MV-4-11 (cell line): ENCODE measurements at places on chromosomes 2 and 18.

DNA sequence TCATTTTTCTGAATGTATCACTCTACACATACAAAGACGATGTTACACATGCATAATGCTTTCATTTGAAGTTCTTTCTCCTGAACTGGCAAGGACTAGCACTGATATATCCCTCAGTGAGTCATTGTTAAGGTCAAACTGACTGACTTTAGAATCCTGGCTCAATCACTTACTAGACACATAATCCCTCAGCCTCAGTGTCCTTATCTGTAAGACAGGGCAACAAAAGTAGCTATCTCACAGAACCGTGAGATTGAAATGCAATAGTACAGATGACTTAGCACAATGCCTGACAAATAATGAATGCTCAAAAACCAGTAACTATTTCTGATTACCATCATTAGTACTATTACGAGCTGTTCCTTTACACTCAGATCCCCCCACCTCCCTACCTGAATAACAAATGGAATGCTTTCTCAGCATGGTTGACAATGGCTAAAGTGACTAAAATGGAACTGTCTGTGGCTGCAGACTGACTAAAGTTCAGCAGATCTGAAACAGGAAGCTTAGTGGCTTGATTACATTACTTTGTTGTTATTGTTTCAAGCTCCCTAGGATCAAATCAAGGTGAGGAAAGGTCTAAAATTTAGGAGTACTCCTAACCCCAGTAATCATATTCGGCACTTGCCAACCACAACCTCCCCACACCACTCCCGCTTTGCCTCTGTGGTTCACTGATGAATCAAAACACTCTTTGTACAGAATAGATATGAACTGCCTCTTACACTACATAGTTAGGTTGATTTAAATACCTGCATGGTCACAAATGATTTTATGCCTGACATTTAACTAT is 35.8 kb upstream of the CACNB4 start:
- peak; percentile 32 for DNase-seq

DNA sequence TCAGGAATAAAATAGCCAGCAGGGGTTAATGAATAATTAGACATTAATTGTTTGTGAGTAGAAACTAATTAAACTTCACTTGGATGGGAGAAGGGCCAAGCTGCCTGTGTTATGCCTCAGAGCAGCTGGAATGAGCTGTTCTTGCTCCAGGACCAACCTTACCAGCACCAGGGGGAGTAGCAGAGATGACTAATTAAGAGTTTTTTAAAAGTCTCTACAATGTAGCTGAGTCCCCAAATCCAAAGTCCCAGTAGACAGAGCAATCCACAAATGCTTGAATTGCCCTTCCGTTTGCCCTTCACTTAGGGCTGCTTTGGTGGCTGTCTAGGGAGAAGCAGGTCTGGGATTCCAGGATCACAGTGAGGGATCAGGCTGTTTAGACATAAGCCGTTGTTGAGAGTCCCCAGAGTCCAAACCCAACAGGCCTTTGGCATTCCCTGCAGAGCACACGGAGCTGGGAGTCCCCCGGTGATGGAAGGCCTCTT is 59.4 kb downstream of the RHOB start:
- no peak for DNase-seq

DNA sequence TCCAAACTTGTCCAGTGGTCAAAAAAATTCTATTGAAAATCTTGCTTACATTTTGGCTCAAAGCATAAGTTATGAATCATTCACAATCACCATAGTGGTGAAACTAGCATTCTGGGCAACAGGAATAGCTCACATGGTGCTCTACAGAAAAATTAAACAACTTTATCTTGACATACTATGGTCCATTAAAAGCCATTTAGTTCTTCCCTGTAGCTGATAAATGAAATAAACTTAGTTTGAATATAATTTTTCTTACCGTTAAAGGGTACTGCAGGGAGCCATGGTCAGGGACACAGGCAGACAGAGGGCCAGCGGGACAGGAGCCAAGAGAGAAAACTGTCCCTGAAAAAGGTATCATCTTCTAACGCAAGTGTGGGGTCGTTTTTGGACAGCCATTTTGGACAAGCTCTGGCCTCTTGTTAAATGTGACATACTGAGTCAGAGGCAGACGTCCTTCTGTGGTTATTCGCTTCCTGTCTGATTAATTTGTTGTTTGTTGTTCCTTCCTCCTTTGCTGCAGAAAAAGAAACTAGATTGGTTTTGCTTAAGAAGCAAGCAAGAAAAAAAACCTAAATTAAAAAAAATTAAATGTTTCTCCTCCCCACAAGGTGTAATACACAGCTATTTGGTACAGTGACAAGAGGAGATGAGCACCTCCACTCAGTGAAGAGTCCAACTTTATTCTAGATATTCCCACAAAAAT is at the start of gene WIPF1:
TSS of gene WIPF1 (minus strand) at position 460 of the 703 bp plus-strand sequence. CDS start 12,231 bp downstream, outside the sequence.
- DNase-seq = peak; percentile 90

DNA sequence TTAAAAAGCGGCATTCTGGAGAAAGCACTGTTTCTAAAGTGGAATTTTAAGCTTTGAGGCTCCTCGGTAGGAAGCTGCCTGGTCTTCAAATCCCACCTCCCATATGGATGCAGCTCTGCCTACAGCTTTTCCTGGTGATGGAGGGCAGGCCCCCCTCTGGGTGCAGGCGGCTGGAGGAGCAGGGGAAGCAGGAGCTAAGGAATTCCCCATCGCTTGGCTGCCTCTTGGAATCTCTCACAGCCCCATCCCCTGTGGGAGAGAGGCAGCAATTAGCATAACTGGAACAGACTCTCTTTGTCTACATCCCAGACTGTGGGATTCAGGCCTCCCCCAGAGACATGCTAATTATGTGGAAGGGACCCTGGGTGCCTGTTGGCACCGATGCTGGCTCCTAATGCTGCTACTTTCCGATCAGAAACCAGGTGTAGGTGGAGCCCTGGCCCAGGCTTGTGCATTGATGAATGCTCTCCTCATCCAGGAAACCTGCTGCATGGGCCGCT is 51.3 kb downstream of the LIPG start:
- DNase-seq = no peak

- DNase-seq = no peak
Observed at GRCh38 chr2:172109988-172110811, 7.5 kb upstream of the DLX2 start.

DNA sequence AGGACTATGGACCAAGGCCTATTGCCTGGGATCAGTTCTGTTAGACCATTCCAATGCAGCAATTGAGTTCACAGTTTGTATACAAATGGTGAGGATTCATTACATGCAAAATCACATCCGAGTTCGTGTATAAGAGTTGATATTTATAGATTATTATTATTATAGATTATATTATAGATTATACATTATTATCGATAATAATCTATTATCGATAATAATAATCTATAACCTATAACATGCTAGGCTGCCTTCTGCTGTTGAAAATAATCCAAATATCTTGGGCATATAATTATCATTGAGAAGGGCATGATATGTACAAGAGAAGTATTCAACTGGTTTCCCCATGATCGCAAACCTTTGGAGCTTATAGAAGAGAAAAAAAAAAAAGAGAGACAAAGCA is 135.7 kb downstream of the DPP4 start:
- DNase-seq = no peak

GRCh38 chr2:169946092-169946491 is 118.8 kb downstream of the UBR3 start:
- no peak for DNase-seq

- DNase-seq = no peak
Observed at GRCh38 chr2:30354621-30355020, 92.4 kb upstream of the LCLAT1 start.

- no peak for DNase-seq
Observed at GRCh38 chr2:229870903-229871656, 50.7 kb downstream of the TRIP12 start.

GRCh38 chr2:237242091-237242536 is 156.4 kb downstream of the COPS8 start:
- DNase-seq = no peak

GRCh38 chr2:175097297-175097696 is 70.7 kb downstream of the ATF2 start:
- no peak for DNase-seq

- DNase-seq = no peak
Observed at GRCh38 chr2:49714454-49714853, 560.1 kb upstream of the FSHR start.

DNA sequence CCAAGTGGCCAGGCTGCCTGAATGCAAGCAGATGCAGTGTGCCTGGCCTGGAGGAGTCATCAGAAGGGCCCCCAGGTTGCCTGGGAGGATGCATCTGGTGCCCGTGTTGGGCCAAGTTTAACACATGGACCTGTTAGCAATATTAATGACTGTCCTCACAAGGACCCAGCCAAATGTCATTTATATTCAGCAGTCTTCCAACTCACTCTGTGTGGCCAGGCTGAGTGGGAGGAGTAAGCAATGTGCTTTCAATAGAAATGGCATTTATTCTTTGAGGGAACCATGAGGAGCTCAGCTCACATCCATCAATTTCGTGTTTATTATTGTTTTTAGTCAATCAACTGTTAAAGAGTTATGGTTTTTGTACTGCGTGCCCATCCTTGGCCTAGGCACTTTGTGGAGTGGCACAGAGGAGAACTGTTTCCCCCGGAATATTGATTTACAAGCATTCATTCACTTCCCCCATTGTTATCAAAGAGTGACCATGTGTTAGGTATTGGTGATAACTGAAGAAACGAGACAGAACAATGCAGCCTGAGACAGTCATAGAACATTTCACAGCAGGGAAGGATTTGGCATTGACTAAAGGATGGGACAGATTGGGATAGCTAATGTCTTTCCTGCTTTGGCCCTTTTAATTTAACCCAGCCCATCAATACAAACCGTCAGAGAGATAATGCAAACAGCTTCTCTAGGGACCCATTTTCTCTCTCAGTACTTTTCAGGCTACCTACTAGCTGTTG is 725.2 kb downstream of the TSN start:
- no peak for DNase-seq

GRCh38 chr2:153213022-153213421 is 265.5 kb downstream of the RPRM start:
- no peak for DNase-seq

- DNase-seq = peak; percentile 40
Observed at GRCh38 chr2:108244667-108245414, 5.1 kb downstream of the SULT1C3 start.

DNA sequence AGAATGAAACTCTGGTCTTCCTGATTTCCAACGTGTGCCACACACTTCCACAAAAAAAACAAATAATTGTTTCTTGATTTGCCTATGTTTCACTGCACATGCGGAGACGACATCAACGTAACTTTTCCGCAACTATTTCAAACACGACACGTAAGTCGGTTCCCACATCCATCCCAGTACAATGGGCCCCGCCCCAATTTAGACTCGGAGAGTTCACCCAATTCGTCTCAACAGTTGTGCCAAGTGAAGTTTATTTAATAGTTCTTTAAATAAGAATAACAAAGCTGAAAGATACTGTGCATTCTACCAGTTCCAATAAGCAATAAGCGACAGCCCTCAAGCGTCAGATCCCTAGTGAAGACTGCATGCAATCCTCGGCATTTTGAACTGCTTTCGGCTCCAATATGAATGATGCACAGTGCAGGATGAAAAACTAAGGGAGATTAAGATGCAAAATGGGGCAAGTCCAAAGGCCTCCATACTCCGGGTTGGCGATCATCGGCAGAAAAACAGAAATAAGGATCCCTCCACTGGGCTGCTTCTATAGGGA is 664 bp downstream of the CCT4 start:
- peak; percentile 34 for DNase-seq

DNA sequence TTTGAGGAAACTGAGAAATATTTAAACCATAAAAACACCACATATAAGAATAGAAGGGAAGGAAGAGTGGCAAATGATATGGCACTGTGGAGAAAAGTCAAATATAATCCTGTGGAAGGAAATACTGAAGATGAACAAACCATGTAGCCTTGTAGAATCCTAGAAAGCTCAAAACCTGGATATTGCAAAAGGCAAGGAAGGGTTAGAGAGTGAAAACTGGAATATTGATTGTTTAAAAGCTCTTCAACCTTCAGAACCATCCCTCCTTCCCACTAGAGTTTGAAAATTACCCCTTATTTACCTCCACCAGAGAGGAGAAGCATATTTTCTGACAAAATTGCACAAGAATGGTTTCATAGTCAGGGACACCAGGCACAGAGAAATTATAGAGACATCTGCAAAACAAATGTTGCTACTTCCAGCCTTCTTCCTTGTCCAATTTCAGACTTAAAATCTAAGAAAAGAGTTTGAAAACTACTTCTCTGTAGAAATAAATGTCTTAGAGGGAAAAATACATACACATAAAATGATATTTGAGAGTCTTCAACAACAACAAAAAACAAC is 48.0 kb downstream of the ANTXR1 start:
- no peak for DNase-seq

GRCh38 chr2:10889651-10890215 is 22.0 kb upstream of the KCNF1 start:
- DNase-seq = no peak

- DNase-seq = no peak
Observed at GRCh38 chr2:22274661-22275060, 1110.3 kb upstream of the KLHL29 start.

DNA sequence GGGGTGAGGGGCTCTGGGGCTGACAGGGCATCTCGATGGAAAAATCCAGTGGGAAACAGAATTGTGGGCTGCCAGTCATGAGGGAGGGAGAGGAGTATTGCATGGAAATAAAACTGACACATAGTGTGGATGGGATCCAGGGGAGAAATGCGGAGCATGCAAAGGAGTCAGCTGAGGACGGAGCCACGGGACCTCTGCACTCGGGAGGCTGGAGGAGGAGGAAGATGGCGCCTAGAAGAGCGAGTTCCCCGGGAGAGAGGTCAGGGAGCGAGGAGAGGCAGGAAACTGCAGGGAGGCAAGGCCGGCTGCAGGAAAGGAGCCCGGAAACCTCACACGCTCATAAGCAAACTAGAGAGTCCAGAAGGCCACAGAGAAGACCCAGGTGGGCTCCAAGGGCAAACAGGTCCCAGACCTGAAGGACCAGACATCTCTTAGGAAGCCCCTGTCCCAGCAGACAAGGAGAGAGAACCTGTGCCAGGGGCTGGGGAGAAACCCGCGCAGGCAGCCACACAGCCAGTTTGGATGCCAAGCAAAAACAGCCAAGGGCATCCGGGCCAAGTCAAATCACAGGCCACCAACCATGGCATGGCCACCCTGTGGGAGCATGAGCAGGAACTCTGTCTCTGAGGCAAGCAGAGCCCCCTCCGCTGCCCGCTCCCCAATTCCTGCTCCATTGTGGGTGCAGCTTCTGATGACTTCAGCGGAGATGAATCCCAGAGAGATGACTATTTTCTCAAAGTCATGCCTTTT is 218.8 kb upstream of the ID2 start:
- no peak for DNase-seq

GRCh38 chr2:171158036-171158789 is 2.5 kb downstream of the TLK1 start:
- DNase-seq = no peak
